CD4-positive, alpha-beta T cell (primary cell): ENCODE measurements at places on chromosomes 1 and 21. TPM values are rescaled to one million over a fixed set of nuclear protein-coding genes. Genes with fewer than 3 reads are reported as not detected.

CD101 gene
- total RNA-seq: 2.1 TPM

NLRP3 gene
- total RNA-seq: 7.8 TPM

DNA sequence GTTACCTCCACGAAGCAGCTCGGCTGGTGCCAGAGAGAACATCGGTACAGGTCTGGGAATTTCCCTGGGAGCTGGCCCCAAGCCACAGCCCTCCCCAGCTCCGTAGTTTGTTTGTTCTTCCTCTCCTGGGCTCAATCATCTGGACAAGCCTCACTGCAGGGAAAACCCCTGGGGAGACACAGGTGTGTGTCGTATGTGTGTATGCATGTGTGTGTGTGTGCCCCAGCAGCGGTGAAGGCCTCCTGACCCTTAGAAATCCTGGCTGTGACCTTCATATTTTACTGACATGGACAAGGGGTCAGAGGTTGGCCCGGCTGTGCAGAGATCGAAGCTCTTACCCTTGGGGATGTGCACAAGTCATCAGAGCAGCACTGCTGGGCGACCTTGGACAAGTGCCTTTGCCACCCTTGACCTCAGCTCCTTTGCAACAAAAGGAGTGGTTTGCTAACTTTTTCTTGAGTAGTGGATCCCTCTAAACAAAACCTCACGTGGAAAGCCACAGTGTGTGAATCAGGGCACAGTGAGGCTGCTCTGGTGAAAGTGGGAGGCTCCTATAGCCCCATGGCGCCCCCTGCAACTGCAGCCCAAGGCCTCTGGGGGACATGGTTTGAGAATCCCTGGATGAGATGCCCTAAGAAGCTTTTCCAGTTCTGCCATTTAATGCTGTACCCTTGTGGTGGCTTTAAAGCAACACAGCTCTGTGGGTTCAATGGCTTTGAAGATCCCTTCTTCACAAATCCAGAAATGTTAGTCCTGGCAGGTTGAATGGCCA lies 12.3 kb upstream of the IL22RA1 start:
- H3K36me3 ChIP-seq: peaks cover 6% of the 10 kb centered on the region
- no peak overlapping the region for H3K27ac ChIP-seq
- peaks cover 4% of the 10 kb centered on the region for H3K27me3 ChIP-seq
- H3K4me1 ChIP-seq: peaks cover 9% of the 10 kb centered on the region
- H3K4me3 ChIP-seq: no peak overlapping the region

DNA sequence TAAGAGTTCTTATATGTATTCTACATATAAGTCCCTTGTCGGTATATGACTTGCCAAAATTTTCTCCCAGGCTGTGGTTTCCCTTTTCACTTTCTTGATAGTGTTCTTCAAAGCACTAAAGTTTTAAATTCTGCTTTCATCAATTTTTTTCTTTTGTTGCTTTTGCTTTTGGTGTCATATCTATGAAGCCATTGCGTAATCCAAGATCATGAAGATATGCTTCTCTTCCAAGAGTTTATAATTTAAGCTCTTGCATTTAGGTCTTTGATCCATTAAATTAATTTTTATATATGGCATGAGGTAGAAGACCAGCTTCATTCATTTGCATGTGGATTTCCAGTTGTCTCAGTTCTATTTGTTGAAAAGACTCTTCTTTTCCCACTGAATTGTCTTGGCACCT lies 22.2 kb downstream of the DESI2 start:
- no peaks in the 10 kb centered on the region for H3K27me3 ChIP-seq
- H3K4me1 ChIP-seq: no peaks in the 10 kb centered on the region
- DNase-seq: no peak

GRCh38 chr1:159187647-159188374 lies 16.4 kb downstream of the CADM3 start:
- H3K4me1 ChIP-seq: peaks cover 7% of the 10 kb centered on the region
- peaks cover 21% of the 10 kb centered on the region for H3K27me3 ChIP-seq
- DNase-seq: no peak
- H3K27ac ChIP-seq: no peak overlapping the region
- no peaks in the 10 kb centered on the region for H3K36me3 ChIP-seq

GRCh38 chr1:99702221-99702620 lies 56.3 kb downstream of the PALMD start:
- no peaks in the 10 kb centered on the region for H3K27me3 ChIP-seq
- no peak overlapping the region for H3K4me3 ChIP-seq
- no peak overlapping the region for H3K27ac ChIP-seq

GRCh38 chr1:201186192-201186591 lies 4.4 kb upstream of the IGFN1 start:
- H3K4me3 ChIP-seq: no peak overlapping the region
- no peaks in the 10 kb centered on the region for H3K36me3 ChIP-seq
- no peak overlapping the region for H3K27ac ChIP-seq
- peaks cover 5% of the 10 kb centered on the region for H3K27me3 ChIP-seq

- DNase-seq: no peak
- no peaks in the 10 kb centered on the region for H3K27me3 ChIP-seq
- H3K4me1 ChIP-seq: no peaks in the 10 kb centered on the region
- no peak overlapping the region for H3K4me3 ChIP-seq
Observed at GRCh38 chr1:23238565-23238964, 21.3 kb upstream of the HTR1D start.

DNA sequence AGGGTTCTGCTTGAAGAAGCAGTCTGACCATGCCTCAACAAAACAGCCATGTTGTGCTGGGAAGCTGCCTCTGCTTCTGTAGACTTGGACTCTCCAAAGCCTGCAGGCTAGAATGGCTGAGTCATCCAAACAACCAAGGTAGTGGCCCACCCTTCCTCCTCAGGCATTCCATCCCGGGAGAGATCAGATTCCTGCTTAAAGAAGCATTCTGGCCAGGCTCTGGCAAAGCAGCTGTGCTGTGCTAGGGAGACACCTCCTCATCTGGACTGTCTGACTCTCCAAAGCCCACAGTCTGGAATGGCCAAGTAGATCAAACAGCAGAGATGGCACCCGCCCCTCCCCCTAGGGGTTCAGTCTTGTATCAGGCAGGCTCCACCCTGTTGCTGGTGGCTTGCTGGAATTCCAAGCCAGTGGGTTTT lies 38.3 kb upstream of the F3 start:
- no peaks in the 10 kb centered on the region for H3K36me3 ChIP-seq
- H3K27me3 ChIP-seq: peaks cover 5% of the 10 kb centered on the region
- H3K4me3 ChIP-seq: no peak overlapping the region
- no peak overlapping the region for H3K27ac ChIP-seq

FAM43B gene
- not detected for total RNA-seq

- no peaks in the 10 kb centered on the region for H3K27me3 ChIP-seq
- no peak overlapping the region for H3K27ac ChIP-seq
- H3K4me3 ChIP-seq: no peak overlapping the region
Observed at GRCh38 chr1:220249522-220249921, 22.7 kb downstream of the RAB3GAP2 start.

TGFB2 gene
- total RNA-seq: 0.11 TPM

DNA sequence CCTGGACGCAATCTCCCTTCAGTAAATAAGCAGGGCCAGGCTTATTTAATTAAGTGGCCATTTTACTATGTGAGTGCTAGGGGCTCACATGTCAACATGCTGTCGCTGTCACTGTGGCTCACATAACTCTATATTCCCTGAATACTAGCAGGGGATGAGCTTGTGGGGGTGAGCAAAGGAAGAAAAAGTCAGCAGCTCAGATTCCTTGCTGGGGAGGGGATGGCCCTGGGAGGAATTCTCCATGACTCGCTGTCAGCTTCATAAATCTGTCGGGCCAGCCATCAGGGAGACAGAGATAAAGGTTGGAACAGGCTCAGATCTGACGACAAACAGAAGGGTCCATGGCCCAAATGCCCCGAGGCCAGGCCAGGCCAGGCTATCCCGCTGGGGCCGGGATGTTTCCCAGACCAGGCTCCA lies 26.0 kb upstream of the PLEKHG5 start:
- no peak overlapping the region for H3K27ac ChIP-seq
- DNase-seq: no peak
- peaks cover 4% of the 10 kb centered on the region for H3K36me3 ChIP-seq

GRCh38 chr1:205766038-205766437 lies 9.2 kb downstream of the RAB29 start:
- no peak overlapping the region for H3K27ac ChIP-seq
- no peaks in the 10 kb centered on the region for H3K27me3 ChIP-seq
- no peak for DNase-seq
- H3K4me3 ChIP-seq: no peak overlapping the region
- H3K36me3 ChIP-seq: peaks cover 39% of the 10 kb centered on the region

RGS16 gene
- 16.3 TPM for total RNA-seq

CAMK1G gene
- not detected for total RNA-seq

DNA sequence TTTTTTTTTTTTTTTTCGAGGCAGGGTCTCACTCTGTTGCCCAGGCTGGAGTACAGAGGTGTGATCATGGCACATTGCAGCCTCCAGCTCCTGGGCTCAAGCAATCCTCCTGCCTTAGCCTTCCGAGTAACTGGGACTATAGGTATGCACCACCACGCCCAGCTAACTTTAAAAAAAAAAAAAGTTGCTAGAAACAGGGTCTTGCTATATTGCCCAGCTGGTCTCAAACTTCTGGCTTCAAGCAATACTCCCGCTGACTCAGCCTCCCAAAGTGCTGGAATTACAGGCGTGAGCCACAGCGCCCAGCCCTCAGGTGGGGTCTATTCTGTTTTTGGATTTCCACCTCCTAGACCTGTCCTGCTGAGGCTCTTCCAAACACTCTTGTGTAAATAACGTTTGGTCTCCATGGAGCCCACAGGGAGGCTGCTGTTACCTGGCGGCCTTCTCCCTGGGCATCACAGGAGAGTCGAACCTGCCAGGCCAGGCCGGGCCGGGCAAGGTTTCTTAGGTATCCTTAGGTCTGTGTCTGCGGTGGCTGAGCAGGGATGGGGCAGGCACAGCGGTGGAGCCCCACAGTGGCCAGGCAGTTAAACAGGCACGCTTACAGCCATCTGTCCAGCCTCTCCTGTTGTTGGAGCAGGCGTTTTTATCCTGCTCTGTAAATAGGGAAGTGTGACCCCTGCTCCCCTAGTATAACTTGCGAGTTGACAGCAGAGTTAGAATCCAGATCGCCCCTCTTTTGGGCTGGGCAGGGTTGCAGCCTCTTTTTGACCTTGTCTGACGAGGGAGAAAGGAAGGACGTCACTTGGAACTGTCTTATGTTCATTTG lies 18.8 kb downstream of the PLEKHM2 start:
- H3K4me1 ChIP-seq: peaks cover 16% of the 10 kb centered on the region
- no peak overlapping the region for H3K27ac ChIP-seq
- no peak overlapping the region for H3K4me3 ChIP-seq
- H3K27me3 ChIP-seq: no peaks in the 10 kb centered on the region
- DNase-seq: no peak

TTC34 gene
- total RNA-seq: 1.3 TPM

ADARB1 gene
- 27.5 TPM for total RNA-seq

GRCh38 chr1:15168479-15168878 lies 14.9 kb downstream of the TMEM51 start:
- H3K4me1 ChIP-seq: no peaks in the 10 kb centered on the region
- no peaks in the 10 kb centered on the region for H3K27me3 ChIP-seq
- H3K36me3 ChIP-seq: no peaks in the 10 kb centered on the region
- no peak for DNase-seq
- H3K27ac ChIP-seq: no peak overlapping the region

ELF3 gene
- 2.7 TPM for total RNA-seq

DNAJC6 gene
- total RNA-seq: 2.5 TPM

NBPF12 gene
- total RNA-seq: 26.4 TPM

GRCh38 chr1:178060789-178061556 lies 32.9 kb upstream of the RASAL2 start:
- H3K27ac ChIP-seq: no peak overlapping the region
- no peaks in the 10 kb centered on the region for H3K36me3 ChIP-seq
- no peaks in the 10 kb centered on the region for H3K4me1 ChIP-seq

- no peaks in the 10 kb centered on the region for H3K36me3 ChIP-seq
- H3K27me3 ChIP-seq: no peaks in the 10 kb centered on the region
- peak; percentile 41 for DNase-seq
- H3K27ac ChIP-seq: no peak overlapping the region
Observed at GRCh38 chr1:110783292-110783918, 89.5 kb upstream of the CD53 start.

- no peak for DNase-seq
- no peaks in the 10 kb centered on the region for H3K27me3 ChIP-seq
- H3K27ac ChIP-seq: no peak overlapping the region
- H3K4me1 ChIP-seq: peaks cover 6% of the 10 kb centered on the region
- no peak overlapping the region for H3K4me3 ChIP-seq
Observed at GRCh38 chr1:156063997-156064285, 3.0 kb downstream of the RAB25 start.

LYPD8 gene
- not detected for total RNA-seq

GRCh38 chr1:180909005-180909414 lies 3.7 kb upstream of the KIAA1614 start:
- DNase-seq: no peak
- peaks cover 7% of the 10 kb centered on the region for H3K27me3 ChIP-seq
- peaks cover 5% of the 10 kb centered on the region for H3K4me1 ChIP-seq
- no peak overlapping the region for H3K4me3 ChIP-seq

DNA sequence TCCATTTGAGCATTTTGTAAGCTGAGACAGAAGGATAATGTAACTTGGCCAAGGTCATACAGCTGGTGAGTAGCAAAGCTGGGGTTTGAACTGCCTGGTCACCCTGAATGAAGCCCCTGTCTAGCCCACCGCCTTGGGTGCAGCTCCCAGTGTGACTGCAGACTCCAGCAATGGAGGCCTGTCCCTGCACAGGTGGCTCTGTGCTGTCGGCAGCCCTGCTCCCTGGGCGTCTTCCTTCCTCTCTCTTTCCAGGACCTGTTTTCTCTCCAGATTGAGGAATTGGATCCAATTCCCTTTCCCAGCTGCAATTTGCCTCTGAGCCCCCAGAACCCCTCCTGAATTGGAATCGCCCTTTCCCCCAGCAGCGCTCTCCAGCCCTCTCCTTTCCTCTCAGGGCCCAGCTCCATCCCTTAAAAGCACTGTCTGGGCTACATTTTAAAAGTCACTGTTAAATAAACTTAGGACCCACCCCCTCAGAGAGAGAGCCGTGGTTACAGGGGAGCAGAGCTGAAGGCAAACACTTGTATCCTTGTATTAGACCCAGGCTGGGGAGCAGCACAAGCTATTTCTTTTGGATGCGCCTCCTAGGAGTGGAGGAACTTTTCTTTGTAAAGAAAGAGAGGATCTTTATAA lies 161.4 kb upstream of the LMO4 start:
- peaks cover 11% of the 10 kb centered on the region for H3K27me3 ChIP-seq
- DNase-seq: no peak
- H3K4me1 ChIP-seq: no peaks in the 10 kb centered on the region
- H3K36me3 ChIP-seq: no peaks in the 10 kb centered on the region

DNA sequence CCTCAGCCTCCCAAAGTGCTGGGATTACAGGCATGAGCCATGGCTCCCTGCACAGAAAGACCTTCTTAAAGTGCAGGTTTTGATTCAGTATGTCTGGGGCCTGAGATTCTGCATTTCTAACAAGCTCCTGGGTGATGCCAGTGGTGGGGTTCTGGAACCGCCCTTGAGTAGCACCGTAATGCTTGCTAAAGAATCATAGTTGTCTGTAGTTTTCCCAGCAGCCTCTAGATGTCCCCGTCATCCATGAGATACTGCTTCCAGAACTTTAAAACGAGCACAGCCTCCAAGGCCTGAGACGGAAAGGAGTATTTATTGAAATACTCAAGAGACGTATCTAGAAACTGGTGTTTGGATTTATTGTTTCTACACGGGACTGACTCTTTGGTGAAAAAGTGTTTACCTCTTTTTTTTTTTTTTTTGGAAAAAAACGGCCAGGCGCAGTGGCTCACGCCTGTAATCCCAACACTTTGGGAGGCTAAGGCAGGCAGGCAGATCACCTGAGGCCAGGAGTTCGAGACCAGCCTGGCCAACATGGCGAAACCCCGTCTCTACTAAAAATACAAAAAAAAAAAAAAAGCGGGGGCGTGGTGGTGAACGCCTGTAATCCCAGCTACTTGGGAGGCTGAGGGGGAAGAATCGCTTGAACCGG lies 2.6 kb upstream of the TOR3A start:
- peak; percentile 28 for DNase-seq
- H3K27me3 ChIP-seq: no peaks in the 10 kb centered on the region
- H3K4me1 ChIP-seq: peaks cover 29% of the 10 kb centered on the region
- H3K36me3 ChIP-seq: no peaks in the 10 kb centered on the region
- H3K27ac ChIP-seq: no peak overlapping the region
